Fibroblast of the conjunctiva (primary cell): ENCODE measurements at places on chromosomes 7 and 10.

DNA sequence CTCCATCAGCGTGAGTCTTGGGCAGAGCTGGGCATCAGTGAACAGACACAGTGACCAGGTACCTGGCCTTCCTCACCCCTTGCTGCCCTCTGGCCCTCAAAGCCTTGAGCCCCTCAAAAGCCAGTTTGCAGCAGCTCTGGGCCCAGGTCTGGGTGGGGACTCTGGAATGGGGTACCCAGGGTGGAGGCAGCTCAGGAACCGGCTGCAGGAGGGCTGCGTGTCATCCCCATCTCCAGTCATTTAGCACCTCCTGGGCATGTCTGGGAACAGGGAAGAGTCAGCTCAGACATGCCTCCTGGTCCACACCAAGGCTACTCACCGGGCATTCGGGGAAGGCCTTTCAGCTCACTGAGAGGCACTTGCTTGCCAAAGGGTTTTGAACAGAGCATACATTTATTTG, 503.3 kb downstream of the TCERG1L start:
- no peak for DNase-seq

DNA sequence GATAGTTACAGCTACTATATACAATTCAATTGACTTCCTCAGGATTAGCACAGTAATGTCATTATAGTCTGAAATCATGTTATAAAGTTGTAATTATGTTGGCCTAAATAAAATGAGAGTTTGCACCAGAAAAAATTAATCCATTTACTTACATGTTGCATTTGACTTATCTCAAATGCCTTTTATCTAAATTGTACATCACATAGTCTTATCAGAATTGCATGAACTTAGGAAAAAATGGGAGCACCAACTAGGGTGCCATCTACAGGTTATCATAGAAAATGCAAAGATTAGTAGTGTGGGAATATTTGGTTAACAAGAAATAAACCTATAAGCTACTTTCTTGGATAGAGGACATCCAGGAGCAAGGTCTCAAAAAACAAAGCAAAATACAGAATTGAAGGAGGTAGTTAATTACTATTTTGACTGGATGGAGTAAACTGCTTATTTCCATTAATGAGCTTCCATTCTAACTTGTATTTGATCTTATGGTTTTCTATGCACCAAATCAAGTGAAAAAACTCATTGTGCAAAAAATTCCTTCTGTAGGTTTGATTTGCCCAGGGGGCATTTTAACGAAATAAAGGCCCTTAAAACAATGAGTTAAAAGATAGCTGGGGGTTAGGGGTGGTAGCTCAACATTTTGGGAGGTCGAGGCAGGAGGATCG, 60.0 kb upstream of the ORC5 start:
- DNase-seq: peak; percentile 8

GRCh38 chr7:45157653-45158401, at the start of gene RAMP3:
Gene RAMP3, plus strand, starts transcription at chr7:45157791. Its CDS starts 38 bp downstream, at chr7:45157829.
- DNase-seq: no peak

DNA sequence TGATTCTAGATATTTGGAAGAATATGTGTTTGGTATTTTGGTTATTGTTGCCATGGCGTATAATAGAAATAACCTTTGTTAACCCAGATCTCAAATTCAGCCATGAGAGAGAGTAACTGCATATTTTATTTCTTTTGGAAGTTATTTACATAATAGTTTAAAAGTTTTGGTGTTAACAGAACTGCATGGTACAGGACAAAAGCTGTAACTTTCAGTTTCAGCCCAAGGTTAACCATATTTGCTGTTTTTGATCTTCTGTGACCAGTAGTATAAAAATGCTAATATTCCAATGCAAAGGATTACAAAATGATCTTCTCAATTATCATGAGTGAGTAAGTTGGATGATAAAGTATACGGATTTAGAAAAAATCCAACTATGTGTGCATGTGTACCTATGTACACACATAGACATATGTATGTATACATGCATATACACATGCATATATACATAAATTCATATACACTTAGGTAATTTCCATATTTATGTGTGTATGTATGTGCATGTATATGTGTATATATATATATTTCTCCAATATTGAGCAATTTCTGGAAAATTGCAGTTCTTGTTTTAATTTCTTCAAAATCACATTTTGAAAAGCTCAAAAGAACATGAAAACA, 38.0 kb upstream of the PIP4K2A start:
- DNase-seq: no peak

DNA sequence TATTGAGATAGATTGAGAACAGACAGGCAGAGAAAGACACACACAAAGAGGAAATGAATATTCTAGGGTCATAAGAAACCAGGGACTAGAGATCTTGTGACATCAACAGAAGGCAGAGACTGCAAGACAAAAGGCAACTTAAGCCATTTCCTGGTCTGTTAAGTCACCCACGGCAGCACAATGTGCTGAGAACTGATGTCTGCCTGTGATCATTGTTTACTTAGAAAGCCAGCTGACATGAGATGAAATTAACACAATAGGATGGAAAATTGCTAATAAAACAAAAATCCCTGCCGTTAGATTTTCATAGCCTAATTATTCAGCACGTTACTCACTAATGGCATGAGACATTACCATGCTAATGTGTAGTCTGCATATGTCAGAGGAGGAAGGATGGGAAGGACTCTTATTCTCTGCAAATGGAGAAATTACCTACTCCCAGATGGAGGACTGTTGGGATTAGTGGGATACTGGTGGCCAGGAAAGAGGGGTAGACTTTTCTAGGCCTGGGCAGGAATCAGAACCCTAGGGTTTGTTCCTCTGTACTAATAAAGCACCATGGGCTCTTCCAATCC, 191.3 kb upstream of the PODXL start:
- DNase-seq: no peak

- no peak for DNase-seq
These were observed 515.7 kb downstream of the RPS24 start for GRCh38 chr10:78549140-78549935.

GRCh38 chr10:112223725-112224124, 40.2 kb upstream of the GPAM start:
- DNase-seq: no peak

DNA sequence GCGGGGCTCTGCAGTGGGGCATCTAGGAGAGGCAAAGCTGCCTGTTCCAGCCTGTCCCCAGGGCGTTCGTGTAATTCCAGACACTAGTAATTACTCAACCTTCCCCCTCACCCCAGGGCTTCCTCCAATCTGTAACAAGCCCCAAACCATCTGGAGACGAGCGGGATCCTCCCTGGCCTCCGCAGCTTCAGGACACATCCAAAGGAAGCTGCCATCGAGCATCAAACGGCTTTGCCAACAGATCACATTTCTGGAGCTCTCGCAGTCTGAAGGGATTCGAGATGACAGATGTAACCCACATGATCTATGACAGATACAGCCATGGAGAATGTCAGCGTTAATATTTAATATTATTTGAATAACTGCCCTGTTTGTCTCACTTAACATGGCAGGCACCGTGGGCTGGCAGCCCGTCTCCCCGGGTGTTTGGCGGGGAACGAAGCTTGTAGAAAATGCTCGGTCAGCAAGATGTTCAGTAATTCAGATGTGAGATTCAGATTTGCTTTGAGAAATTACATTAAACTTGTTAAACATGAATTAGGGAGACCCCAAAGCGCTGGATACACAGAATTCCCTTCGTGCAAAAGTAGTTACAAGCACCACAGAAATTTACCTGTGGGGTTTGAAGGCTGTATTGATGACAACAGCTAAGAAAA, 108.5 kb upstream of the C7orf33 start:
- DNase-seq: no peak

- no peak for DNase-seq
These were observed 14.8 kb downstream of the COBL start for GRCh38 chr7:51301806-51302205.

DNA sequence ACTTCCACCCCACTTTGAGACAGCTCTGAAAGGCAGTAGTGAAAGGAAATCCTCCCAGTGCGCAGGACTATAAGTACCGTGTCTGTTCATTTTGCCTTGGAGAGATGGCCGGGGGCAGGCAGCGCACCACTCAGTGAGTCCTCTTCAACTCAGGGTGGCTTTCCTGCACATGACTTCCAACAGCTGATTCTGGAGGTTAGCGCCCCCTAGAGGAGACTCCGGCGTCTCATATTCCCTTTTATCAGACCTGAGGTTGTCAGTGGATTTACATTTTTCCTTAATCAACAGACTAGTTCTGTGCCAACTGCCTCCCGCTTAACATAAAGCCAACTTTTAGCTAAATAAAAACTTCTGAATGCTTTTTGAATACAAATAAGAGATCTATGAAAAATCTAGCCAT, 101.0 kb downstream of the HERPUD2 start:
- DNase-seq: no peak

- no peak for DNase-seq
These were observed 379.6 kb downstream of the TNS3 start for GRCh38 chr7:47202146-47202783.

GRCh38 chr10:95783741-95784140, 27.8 kb downstream of the ENTPD1 start:
- DNase-seq: no peak

DNA sequence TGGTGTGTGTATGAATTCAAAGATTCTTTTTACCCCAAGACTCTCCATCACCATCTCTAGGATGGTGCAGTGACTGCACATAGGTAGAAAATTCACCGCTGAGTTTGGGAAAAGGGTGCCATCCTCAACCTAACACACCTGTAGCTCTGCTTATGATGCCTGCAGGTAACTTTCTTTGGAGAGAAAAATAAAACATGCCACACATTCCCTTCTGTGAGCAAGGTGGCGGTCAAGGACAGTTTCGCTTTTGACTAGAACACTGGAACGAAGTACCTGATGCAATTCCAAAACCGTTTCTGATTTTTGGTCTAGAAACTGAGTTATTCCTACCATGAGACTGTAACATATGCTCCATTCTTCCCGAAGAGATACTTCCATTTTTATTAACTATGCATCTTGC, 205.6 kb downstream of the FGFR2 start:
- no peak for DNase-seq

DNA sequence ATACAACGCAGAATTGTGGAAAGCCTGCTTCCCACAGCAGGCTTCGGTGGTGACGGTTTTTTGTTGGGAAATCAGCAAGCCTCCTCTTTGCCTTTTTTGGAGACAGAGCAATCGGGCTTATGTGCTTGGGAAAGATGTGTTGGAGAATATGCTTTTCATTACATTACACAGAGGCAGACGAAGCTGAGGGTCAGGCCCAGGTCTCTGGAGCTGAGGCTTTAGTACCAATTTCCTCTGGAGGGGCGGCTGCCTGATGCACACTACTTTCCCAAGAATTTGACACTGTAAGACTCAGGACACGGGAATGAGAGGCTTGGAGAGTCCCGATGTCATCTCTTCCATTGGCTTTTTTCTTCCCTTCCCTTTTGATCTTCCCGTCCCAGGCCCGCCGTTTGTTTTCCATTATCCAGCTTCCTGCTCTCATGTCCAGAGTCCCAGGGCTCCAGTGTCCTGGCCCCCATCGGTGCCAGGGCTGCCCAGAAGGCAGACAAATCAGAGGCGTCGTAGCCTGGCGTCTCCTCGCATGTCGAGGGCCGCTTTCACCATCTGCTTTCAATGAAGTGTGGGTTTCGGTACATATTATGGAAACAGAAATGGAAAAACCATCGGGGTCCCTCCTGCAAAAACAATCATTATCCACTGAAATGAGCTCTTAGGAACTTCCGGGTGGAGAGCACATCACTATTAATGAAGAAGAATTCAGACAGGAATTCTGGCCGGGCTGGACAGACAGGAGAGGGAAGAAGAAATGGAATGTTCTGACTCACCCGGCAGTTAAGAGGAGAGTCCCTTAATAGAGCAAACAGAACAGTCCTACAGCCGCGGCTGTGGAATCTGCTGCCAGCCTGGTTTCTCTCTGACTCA, 123.0 kb upstream of the JCAD start:
- DNase-seq: peak; percentile 75

- no peak for DNase-seq
These were observed 98.7 kb downstream of the RNF216 start for GRCh38 chr7:5682551-5683279.

DNA sequence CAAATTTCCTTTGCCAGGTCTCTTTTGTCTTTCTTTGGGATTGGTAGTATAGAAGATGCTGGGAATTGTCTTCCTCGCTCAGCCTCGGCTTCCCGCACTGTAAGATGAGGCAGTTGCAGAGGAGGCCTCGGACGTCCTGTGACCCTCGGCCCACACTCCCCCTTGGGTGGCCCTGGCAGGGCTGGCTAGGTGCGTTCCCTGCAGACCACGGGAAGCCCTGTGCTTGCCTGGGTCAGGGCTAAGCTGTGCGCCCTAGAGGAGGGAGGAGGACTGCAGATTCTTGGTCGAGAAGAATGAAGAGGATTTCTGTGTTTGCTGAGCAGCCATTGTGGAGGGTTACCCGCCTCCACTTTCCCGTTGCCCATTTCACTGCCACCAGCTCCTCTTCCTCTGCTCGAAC, 42.8 kb downstream of the WIPI2 start:
- DNase-seq: no peak

DNA sequence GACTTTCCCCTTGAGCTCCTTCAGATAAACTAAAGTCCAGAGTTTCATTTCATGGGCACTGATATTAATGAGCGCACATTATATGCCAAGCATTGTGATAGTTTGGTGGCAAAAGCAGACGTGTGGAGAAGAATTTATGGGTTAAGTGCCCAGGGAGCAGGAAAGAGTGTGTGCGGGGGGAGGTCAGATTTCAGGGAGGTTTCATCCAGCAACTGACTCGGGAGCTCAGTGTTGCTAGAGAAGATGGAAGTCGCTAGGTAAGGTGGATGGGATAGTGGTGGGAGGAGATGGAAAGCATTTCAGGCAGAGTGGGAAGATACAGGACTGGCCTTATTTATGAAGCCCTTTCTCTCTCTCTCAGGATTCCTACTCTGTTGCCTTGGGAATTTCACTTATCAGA, 223.0 kb downstream of the SNX10 start:
- no peak for DNase-seq
